ENCODE measurements at places on chromosomes 1 and 21.

GRCh38 chr1:204326771-204327300 lies 32.9 kb downstream of the PLEKHA6 start:
- no peak for DNase-seq

DNA sequence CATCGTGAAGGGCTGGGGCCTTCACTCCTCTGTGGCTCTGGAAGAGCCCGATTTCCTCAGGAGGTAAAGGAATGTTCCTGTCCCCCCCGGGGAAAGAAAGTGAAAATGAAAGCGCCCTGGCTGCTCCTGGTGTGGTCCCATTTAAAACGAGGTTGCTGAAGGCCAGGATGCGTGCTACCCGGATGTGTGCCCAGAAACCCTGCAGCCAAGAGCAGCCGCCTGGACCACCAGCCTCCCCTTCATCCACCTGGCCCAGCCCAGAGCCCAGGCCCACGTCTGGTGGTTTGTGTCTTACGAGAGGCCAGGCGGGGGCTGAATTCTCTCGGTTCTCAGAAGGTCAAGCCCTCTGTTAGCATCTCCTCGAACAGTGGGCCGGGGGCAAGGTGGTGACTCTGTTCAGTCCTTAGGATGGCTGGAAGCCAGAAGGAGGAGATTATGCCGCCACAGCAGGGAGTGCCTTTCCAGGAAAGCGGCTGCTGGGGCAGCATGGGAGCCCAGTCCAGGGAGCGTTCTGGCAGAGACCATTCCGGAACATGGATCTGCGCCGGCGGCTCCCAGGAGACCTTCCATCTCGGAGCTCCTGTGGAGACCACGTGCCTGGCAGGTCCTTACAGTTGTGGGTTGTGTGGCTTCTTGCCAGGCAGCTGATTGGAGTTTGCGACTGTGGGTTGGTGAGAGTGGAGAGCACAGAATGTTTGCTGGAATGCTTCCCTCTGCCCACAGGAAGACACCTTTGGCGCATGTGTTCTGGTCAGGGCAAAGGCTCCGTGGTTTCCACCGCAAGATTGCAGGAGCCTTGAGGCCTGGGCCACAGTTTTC lies 1.4 kb downstream of the GUK1 start:
- no peak for DNase-seq

DNA sequence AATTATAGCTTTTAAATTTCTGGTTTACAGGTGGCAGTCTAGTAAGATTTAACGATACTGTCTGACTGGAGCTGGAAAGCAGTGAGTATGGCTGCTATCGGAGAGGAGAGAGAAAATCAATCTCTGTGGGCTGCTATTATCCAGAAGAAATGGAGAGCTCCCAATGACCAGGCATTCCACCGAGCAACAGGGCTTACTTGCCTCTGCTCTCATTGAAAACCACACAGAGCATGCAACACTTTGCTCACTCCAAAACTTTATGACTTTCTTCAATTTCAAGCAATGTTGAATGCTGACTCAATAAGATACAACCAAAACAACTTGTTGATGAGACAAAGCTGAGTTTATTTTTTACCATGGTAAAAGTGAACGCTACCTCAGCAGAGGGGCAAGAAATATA lies 337.0 kb upstream of the NCAM2 start:
- DNase-seq = no peak

DNA sequence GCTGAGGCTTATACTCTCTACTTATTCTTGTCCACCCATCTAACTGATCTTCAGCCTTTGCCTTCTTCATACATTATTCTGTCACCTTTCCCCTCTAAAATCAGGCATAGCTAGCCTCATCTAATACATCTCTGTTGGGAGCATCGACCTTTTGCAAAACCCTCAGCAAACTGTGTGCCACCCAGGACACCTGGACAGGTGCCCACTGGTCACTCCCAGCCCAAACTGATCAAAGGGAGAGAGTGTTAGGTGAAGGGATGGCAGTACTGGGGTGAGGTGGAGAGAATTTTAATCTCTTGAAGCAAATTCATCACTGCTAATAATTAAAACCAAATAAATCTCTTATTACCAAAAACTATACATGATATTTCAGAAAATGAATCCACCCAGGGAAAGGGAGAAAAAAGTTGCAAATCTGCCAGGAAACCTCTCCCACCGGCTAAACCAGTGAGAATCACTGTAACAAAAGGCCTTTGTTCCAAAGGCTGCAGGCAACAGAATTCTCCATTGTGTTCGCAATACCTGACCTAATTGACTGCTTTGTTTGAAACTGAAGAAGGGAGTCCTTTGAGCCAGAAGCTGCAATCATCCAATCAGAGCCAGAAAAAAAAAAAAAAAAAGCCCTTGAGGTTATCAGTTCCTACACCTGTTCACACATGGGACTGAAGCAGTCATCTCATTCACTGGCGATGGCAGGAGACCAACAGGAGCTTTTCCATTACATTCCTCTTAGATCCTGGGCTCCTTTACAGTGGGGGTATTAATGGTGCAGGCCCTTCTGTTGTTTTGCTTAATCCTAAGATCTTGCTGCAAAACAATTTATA lies 172.6 kb downstream of the APP start:
- no peak for DNase-seq

DNA sequence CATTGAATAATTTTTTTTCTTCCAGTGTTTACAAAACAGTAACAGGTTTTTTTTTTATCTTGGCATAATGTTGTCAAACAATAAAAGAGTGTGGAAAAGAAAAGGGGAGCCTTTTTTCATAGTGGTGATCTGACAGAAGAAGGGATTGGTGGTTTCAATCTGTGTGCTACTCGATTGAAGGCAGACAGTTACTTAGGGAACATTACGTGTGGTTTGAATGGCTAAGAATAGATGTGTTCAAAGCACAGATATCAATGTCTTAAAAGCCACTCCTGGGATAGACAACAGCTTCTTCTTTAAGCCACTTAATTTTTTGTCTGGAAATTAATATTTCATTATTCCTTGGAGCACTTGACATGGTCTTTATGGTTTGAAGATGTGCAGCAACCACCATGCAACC lies 558.6 kb upstream of the ADGRL2 start:
- DNase-seq = no peak

DNA sequence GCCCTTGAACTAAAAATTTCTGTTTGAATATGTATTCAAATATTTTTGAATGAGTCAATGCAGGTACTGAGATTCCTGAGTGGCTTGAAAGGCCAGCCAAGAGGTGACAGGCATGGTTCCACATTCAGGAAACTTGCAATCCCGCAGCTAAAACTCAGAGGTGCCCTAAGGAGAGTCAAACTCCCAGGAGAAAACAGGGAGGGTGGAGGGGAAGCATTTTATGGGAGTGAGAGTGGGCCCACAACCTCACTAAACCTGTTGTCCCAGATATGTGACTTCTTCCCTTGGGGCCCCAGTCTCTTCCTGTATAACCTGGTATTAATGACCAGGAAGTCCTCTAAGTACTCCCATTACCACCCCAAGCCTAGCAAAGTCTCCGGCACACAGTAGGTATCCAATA lies 189.6 kb downstream of the PLPP3 start:
- no peak for DNase-seq

GRCh38 chr1:87951852-87952251 lies 623.2 kb downstream of the LMO4 start:
- no peak for DNase-seq

DNA sequence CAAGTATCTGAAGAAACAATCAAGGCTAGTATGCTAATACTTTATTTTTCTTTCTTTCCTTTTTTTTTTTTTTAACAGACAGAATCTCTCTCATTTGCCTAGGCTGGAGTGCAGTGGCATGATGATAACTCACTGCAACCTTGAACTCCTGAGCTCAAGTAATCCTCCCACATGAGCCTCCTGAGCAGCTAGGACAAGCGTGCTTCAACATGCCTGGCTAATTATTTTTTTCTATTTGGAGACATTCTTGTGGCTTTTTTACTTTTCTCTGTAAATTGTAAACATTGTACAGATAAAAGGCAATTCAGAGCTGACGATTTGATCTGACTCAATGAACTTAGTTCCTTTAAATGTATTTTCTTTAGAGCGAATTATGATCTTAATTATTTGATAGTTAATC lies 41.4 kb downstream of the CCDC18 start:
- DNase-seq = no peak

- peak; percentile 46 for DNase-seq
These were observed 707 bp upstream of the KLHL21 start for GRCh38 chr1:6603238-6603914.

- no peak for DNase-seq
These were observed 152.5 kb downstream of the NOS1AP start for GRCh38 chr1:162222014-162222413.

GRCh38 chr1:218171302-218171893 lies 113.7 kb upstream of the RRP15 start:
- no peak for DNase-seq

DNA sequence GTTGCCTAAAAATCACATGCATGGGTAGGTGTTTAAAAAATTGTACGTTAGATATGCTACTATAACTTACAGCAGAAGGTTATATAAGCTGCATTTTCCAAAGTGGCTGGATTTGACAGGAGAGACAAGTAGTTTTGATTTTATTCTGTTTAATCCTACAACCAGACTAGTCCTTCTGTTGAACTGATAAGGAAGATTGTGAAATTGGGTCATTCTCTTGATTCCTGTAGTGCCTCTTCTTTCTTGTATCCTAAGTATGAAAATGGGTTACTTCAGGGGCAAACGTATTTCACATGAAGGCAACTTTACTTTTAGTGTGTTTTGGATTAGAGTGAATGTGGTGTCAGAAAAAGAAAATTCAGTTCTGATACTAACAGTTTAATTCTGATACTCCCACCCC lies 19.0 kb downstream of the CDC42 start:
- no peak for DNase-seq

DNA sequence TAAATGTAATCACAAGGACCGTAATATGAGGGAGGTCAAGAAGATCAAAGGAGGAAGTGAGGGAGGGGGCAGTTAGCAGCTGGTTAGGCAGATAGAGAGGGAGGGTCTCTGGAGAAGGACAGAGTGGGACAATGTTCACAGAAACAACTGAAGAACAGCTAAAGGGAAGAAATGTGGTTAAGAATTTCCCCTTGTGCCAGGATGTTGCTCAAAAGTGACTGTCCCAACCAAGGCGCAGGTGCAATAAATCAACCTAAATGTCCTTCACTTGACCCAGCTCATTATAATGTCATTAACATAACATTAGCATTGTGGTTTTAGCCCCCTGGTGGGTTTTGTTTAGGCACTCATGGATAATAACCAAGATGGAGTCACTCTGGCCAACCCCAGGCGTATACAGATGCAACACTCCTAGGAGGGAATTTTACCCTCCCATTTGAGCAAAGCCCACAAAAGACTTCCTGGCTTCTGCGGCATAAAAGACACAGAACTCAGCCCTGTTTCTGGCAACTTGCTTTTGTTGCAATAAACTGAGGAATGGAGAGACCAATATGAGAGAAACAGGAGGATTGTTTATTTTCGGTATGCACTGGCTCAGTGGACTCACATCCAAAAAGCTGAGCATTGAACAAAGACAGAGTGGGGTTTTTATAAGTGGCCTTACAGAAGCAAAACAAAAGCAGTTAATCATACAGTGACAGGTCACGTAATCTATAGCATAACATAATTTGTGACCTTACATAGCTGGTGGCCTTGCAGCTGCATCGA lies 7.3 kb upstream of the CA6 start:
- DNase-seq = no peak

DNA sequence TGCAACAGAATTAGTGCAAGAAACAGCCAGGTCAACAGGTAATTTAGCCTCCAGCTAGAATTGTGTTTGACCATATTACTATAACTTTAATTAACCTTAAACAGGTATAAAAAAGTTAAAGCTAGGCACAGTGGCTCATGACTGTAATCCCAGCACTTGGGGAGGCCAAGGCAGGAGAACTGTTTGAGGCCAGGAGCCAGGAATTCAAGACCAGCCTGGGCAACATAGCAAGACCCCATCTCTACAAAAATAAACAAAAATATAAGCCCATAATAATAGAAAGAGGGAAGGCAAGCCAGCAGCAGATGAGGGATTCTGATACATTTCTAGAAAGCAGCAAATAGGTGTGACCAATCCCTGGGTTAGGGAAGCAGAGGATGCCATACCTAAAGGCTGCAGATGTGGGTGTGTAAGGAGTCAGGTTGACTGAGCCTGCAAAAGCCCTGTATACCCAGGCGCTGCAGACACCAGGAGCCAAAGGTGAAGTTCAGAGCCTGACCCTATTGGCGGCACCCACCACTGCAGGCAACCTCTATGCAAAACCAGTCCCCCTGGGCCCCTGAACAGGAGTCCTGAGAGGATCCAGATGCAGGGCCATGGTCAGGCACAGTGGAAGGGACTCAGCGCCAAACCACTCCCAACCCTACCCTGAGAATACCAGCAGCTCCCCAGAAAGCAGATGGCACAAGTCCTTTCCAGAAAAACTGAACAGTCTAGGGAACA lies 19.3 kb upstream of the LSS start:
- no peak for DNase-seq

DNA sequence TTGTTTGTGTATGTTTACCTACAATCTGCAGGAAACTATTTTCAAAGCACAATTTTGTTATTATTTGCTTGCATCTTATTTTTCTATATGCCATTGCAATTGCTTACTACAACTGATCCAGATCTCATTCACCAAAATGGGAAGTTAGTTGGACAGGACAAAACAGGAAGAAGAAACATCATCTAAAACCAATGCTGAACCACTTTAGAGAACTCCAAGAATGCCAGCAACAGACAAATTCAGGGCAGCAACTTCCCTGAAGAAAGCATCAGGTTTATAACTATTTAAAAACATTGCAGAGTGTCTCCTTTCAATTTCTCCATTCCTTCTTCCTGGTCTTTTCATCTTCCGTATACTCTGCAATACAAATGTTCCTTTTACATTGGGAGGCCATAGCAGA lies 82.4 kb upstream of the SMYD2 start:
- DNase-seq = no peak

DNA sequence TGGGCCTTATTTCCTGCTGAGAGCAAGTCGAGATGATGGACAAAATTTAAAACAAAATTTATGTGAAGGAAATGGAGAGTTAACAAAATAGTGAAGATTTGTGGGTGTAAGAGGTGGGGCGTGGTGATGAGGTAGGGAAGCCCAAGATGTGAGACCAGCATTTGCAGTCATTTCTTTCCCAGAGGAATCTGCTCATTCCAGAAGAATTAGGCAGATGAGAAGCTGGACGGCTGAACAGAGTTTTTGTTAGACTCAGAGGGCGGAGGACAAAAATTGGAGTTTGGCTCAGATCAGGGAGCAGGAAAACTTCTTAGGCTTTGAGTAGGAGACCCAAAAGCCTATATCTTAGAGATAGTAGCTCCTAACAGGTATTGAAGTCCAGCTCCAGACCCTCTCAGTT lies 65.3 kb downstream of the CAMTA1 start:
- DNase-seq = no peak

DNA sequence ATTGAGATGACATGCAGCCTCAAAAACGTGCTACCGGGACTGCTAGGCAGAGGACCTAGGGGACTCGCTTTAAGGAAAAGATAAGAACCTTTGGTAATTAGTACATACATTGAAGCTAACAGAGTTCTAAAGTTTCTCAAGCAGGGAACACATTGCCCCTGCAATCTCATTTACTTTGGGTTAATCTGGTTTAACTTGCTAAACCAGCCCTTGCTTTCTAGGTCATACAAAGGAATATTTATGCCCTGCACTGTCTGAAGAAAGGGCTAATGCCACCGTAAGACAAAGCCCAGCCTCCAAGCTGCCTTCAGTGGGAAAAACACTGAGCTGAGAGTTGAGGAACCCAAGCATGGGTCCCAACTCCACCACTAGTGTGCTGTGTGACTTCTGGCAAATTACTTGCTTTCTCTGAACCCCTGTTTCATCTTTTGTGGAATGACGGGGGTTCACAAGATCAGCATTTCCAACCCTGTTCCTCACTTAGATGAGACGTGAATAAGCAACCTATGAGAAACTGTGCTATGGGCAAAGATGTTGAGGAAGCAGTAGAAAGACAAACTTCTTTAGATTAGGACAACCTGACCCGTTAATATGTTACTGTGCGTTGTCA lies 66.3 kb downstream of the VWA5B1 start:
- DNase-seq = no peak
